ENCODE measurements at places on chromosomes 12 and 14.

GRCh38 chr12:98750511-98750910 is 105.4 kb downstream of the APAF1 start:
- no peak for DNase-seq

DNA sequence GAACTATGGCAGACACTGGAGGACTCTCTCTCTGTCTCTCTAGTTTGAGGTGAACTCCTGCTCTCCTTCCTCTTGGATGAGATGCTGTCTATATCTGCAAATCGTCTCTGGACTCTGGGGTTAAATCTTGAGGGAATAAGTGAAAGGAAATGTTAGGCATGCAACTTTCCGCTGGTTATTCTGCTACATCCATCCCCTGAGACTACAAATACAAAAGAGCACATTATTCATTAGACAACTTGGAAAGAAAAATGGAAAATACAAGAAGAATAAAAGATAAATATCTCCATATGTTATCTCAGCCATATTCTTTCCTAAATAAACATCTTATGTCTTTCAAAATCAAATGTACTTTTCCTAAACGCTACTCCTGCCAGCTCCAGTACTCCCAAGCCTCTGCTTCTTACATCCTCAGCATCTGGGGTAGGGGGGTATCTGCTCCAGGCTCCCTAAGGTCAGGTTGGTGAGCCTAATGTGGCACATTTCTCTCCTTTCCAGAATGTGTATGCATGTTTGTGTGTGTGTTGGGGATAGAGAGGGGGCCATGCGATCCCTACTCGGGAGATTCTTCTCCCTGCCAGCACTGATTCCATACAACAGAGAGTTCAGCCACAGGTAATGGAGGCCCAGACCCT is 102.9 kb upstream of the FSCB start:
- no peak for DNase-seq

GRCh38 chr12:69466867-69467266 is 3.3 kb upstream of the FRS2 start:
- DNase-seq, result no peak

DNA sequence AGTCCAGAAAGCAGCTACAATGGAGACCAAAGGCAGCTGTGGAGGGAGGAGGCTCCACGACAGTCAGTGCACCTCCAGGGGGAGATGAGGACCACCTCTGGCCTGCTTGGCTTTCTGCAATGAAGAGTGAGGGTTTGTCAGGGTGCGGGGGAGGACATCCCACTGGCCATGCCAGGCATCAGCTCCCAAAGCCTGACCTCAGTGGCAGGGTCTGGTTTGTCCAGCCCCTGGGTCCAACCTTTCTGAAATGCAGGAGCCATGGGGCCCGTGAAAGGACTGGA is 35.2 kb downstream of the SLC6A12 start:
- DNase-seq, result no peak

All from naive thymus-derived CD8-positive, alpha-beta T cell (primary cell).